ENCODE measurements at places on chromosomes 13 and 19.

DNA sequence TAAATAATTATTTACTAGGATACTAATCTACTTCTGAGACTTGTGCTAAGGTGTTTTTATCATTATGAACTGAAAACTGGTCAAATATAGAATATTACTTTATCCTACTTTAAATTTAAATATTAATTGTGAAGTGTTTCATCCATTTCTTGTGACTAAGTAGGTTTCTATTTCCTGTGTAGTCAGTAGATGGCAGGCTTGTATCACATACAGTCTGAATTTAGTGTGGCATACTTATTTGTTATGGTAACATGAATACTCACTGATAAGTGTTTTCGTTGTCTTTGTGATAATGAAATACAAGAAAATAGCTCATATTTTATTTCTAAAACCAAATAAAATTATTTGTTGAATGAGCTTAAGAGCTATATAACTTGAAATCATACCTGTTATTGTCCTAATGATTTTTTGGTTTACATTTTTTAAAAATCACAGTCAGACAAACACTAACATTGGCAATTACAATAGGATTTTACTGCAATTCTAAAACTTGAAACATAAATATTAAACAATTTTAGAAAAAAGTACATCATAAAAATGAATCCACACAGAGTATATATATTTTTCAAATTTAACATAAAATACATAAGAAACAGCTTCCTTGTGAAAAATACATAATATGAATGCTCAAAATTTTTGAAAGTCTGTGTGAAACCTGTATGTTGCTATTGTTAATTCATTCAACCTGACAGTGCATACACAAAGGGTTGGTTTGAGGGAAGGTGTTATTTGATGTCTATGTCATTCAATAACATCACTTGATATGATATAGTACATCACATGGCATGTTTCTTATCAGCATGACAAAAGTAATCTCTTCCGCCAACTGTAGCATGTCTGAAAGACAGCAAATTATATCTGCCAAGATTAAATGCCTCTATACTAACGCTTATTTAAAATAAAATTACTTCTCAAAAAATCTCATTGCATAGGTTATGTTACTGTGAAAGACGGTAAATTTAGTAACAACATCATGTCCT, 904.8 kb upstream of the PCDH20 start:
- no peak for DNase-seq

- DNase-seq: peak; percentile 74
Measured at GRCh38 chr19:8158411-8159074, 9.2 kb upstream of the FBN3 start.

DNA sequence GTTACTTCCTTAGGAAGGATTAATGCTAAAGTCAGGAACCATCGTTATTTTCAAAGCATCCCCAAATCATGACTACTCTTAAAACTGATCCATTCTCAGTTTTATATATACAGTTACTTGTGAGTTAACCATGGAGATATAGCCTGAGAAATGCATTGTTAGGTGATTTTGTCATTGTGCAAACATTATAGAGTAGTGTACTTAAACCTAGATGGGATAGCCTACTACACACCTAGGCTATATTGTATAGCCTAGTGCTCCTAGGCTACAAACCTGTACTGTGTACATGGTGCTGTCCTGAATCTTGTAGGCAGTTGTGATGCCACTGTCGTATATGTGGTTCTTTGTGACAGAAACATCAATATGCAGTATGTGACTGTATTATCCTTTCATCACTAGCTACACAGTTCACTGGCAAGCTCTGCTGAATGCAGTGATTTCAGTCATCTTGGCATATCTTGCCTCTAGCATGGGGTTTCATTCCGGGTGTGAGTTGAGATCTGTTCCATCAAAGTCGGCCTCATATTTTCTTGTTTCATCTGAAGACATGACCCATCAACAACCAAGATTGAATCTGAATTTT, 45.3 kb downstream of the CDK8 start:
- DNase-seq: no peak

DNA sequence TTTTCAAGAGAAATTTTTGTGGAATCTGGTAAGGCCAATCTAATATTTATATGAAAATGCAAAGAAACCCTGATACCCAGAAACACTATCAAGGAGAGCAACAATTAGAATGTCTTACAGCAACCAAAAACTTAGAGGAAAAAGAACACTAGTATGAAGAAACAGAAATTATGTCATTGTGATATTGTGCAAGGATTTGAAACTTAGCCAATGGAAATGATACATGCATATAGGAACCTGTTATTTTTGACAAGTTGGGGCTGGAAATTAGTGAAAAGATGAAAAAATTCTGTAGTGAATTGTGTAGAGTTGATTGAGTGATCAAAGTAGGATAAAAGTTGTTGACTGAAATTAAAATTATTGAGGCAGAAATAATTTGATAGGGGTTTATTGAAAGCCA, 792.6 kb upstream of the SLITRK6 start:
- DNase-seq: no peak

GRCh38 chr13:19665427-19665859, 32.0 kb downstream of the MPHOSPH8 start:
- DNase-seq: no peak

DNA sequence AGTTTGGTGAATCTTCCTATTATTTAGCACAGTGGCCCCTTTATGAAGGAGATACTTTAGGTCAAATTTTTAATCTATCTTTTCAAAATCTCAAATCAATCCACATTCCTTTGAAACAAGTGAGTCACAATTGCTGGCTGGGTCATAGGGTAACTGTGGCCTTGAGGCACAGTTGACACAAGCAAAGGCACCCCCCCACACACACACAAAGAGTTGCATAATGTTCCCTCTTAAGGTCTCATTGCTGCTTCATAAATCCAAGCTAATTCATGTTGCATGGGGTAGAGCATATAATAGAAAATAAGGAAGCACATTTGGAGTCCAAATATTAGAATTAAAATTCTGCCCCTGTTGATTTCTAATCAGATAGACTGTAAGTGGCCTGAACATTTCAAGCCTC, 171.5 kb downstream of the DLEU7 start:
- DNase-seq: no peak

DNA sequence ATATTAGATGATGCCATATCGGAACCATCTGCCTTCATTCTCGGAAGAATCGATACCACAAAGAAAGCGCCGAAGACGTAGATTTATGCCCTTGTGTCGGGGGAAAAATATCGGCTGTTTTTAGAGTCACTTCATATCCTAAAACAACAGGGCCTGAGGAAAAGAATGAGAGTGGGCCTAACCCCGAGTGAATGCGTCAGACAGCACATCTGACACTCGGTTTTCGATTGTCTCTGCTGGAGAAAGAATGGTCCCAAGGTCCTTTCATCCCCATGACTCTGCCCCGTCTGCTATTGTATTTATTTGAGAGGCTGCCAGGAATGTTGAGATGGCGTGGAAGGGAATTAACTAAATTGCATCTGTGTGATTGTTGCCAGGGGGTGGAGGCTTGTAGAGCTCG, 46.1 kb downstream of the CHST8 start:
- no peak for DNase-seq

- no peak for DNase-seq
Measured at GRCh38 chr19:35534803-35535480, 1.7 kb downstream of the GAPDHS start.

Data from right renal pelvis (tissue), 4 donors.